ENCODE measurements at places on chromosomes 7 and 10. TPM values are rescaled to one million over a fixed set of nuclear protein-coding genes. Genes with fewer than 3 reads are reported as not detected.

DNA sequence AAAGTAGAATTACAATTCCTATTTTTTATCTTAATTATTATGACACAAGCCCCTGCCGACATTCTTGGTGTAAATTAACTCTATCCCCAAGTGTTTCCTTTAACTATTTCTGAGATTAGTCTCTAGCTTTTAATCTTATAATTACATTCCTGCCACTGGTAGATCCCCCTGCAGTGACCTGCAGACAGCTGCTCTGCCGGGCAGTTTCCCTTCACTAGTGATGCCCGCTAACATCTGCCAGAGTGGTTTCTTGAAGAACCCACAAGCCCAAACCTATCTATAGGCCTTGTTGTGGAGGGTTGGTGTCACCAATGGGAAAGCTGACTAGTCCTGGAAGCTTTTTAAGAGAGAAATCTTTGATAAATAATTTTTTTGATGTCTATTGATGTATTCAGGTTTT, 50.0 kb downstream of the ADAM22 start:
- peak; percentile 67 for DNase-seq

DNA sequence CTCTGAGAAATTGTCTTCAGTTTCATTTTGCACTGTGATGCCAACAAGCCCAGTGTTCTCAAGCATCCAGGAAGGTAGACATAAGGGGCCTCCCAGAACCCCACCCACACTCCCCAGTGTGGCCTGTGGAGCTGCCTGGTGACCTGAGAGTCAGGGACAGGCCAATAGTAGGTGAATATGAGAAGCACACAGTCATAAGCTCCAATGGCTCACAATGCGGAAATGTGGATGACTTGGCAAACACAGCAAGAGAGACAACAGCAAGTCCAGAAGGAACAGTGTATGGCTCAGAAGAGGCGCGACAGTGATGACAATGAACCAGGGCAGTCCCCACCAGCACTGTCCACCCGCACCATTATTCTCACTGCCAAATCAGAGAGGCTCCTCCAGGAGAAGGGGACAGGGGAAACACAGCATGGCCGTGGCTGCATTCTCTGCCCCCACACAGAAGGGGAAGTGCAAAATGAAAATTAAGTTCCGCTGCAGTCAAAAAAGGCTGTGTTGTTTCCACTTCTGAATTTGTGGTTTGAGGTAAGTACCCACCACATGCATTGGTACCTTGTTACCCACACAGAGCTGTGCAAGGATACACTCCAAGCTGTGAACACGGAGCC, 419.8 kb downstream of the GRID1 start:
- no peak for DNase-seq

DNA sequence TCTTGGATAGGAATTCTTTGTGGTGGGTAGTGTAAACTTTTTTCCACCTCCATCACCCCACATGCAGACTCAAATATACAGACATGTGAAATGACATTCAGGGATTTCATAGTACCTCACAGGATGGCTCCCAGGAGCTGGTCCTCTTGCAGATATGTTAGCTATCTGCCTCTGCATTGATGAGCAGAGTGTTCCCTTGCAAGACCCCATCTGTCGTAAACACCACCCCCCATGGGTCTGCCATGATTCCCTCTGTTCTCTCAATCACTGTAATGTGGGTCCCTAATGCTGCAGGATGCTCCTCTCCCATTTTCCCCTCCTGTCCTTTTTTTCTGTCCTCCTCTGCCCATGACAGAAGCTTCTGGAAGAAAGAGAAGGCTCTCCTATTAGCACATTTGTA, 391.2 kb upstream of the PODXL start:
- no peak for DNase-seq

GRCh38 chr7:123210986-123211385, 11.2 kb upstream of the SLC13A1 start:
- no peak for DNase-seq

DNA sequence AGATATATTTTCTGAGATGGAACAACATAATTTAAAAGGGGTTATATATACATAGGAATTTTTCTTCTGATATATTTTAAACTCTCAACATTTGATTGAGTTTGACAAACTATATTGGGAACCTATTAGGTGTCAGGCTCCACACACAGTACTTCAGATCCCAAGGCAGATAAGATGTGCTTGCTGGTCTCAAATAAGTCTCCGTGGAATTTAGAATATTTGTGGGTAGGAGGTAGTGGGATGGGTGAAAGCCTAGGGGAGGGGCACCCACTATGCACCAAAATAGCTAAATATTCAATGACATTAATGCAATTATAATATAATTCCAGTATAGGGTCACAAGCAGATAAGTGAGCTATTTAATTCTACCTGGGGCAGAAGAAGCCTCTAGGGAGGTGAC, 81.5 kb downstream of the ARL4A start:
- peak; percentile 17 for DNase-seq

- DNase-seq = no peak
Observed at GRCh38 chr10:116045366-116046356, 227.3 kb downstream of the GFRA1 start.

GRCh38 chr10:70352401-70353097, 29.9 kb downstream of the LRRC20 start:
- DNase-seq = no peak

- no peak for DNase-seq
Observed at GRCh38 chr7:63008366-63008765, 990.3 kb upstream of the ZNF722 start.

- DNase-seq = no peak
Observed at GRCh38 chr10:100655760-100656421, 89.5 kb upstream of the PAX2 start.

DNA sequence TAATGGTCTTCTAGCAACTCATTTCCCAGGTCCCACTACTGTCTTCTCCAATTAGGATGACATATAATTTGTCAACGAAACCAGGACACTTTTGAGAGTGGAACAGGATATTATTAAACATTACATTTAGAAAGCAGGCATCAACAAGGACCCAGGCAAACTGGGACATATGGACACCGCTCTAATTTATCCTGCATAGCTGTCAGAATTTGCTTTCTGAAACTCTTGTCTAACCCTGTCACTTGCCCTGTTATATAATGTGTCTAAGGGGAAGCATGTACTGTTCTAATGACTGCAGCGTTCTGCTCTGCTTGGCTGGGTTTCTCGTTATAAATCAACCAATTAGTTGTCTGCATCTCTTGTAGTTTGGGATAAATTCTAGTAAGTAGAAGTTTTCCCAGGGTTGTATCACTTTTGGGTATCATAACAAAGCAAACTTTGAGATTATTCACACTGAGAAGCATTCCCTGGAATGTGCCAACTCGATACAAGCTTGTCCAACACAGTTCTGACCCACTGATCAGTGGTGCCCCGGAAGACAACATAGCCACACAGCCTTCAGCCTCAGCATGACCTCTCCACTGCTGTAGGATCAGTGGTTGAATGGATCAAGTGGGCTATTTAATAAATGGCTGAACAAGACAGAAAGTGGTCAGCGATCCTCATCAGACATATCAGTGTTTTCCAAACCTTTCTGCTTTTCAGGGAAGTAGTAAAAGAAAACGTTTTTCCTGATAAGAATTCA, 228.1 kb downstream of the KIF20B start:
- DNase-seq = no peak

DNA sequence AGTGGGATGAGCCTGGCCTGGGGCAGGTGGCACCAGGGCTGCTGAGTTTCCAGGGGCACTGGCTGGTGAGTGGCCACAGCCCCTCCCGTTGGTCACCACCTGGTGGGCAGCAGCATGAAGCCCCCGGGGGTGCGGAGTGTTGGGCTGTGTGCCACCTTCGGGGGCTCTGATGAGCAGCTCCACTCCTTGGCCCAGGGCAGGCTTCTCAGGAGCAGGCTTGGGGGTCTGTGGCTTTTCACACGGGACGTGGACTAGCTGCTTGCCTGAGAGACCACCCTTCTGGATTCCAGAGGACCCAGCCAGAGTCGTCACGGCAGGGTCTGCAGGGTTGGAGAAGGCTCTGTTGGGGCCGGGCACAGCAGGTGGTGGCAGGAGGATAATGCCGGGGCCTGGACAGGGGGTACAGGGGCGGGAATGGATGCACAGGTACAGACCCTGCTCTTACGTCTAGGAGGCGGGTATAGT, 193.1 kb downstream of the ADARB2 start:
- DNase-seq = no peak

DNA sequence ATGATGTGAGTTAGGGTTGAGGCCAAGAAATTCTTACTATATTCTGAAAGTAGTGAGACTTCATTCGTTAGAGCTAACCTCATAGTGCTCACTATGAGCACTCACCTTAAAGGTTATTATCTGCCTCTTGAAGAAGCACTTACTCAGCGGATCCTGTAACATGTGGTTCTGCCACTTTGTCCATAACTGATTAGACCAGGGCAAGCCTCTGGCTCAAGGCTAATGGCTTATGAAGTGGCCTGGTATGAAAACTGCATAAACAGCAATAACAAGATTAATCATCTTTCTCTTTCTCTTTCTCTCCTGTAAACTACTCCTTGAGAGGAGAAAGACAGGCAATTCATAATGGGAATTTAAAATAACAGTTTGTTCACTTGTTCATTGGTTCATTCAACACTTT, 82.8 kb downstream of the MAPK8 start:
- no peak for DNase-seq

DNA sequence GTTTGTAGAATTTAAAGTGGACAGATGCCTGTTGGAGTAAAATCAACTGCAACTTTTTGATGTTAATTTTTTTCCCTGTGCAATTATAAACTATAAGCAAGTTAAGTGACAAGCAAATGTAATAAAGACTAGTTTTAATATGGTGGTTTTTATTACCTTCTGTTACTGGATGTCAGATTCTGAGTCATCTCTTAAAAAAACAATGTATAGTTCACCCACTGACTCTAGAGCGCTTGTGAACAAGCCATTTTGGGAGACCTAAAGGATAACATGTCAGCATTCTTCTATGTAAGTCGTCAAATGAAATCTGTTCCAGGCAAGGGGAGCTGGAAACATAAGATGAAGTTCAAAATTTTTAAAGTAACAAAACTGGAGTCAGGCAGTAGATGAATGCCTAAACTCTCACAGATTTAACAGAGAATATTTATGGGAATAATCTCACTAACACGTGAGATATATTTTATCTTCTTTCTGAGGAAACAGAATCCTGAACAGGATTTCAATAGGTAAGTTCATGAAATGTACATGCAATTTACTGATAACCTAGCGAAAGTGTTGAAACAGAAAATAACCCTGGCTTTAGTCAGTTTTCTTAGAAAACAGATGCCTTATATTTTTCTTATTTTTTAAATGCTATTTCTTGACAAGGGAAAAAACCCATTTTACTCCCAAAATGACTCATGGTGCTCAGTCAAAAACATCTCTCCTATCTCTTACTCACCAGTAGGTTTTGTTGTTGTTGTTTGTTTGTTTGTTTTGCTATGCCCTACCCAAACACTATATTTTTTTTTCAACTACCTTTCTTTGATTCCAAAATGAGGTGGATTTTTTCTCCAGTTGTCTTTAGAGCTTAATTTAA, 91.7 kb downstream of the SLC39A12 start:
- no peak for DNase-seq

DNA sequence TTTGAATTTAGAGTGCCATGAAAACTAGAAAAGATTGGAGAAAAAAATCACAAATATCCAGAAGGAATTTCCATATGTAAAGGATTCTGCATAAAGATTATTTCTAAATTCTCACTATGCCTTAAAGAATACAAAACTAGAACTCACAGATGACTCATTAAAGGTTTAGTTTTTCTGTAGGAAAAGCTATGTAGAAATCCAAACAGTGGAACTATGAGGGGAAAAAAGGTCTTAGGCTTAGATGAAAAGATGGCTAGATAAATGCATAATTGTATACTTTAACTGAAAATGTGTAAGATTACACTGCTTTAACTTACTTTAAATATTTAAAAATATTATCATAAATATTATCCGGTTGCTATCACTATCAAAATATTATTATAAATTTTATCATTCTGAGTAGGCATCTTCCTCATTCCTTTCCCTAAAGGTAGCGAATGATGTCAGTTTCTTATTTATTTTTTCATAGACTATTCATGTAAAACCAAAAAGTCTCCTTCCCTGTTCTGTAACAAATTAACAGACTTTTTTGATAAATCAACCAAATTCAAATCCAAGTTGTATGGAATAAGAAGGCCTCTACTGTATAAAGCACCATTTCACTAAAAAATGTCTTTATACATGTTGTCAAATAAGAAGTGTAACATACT, 69.1 kb upstream of the COMTD1 start:
- DNase-seq = no peak

- no peak for DNase-seq
Observed at GRCh38 chr10:26951650-26952049, 90.9 kb upstream of the ABI1 start.

GRCh38 chr10:124621637-124622036, 122.5 kb downstream of the FAM53B start:
- no peak for DNase-seq

DNA sequence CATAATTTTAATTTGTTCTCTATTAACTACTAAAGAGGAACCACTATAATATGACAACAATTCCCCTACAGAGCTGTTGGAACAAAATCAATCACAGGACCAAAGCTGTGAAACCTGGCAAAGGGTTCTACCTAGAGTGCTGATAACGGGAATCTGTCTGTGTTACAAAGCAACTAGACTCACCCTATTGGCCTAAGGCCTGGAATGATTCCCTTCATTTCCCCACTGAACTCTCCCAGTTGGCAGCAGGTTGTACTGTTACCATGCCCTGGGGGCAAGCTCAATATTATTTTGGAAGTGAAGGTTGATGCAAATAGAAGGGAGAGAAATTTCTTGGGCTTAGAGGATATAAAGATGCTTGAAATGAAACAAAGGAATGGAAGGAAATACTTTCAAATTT, 81.8 kb downstream of the SEMA3A start:
- DNase-seq = no peak

- peak; percentile 66 for DNase-seq
Observed at GRCh38 chr10:48608279-48608681, 3.4 kb upstream of the ARHGAP22 start.

- no peak for DNase-seq
Observed at GRCh38 chr7:515628-516027, 4.0 kb downstream of the PDGFA start.

GRCh38 chr10:108708363-108708762, 1214.9 kb downstream of the XPNPEP1 start:
- no peak for DNase-seq

Gene EMX2
- total RNA-seq = not detected

Gene FFAR4
- not detected for total RNA-seq

Gene PNLIPRP3
- 0.56 TPM for total RNA-seq

Gene LIPN
- total RNA-seq = not detected

Gene RAMP3
- total RNA-seq = not detected

Gene ASB10
- 0.99 TPM for total RNA-seq

Gene HPSE2
- total RNA-seq = not detected

Gene MYOZ1
- total RNA-seq = 4.7 TPM

Gene ADCY1
- 0.62 TPM for total RNA-seq

Gene ITPRIP
- 4.4 TPM for total RNA-seq

Gene FAM241B
- total RNA-seq = not detected

Gene CABCOCO1
- 0.13 TPM for total RNA-seq

Gene CARD11
- total RNA-seq = not detected

Gene NEBL
- total RNA-seq = 0.03 TPM

Gene KAT6B
- 11.6 TPM for total RNA-seq

Gene EN2
- 1.7 TPM for total RNA-seq

Gene CCAR1
- total RNA-seq = 42.1 TPM

Gene CHRM2
- 0.32 TPM for total RNA-seq
